ENCODE measurements at places on chromosomes 5 and 9.

GRCh38 chr5:67028371-67028770 is 168.2 kb downstream of the CD180 start:
- DNase-seq = no peak

GRCh38 chr9:104094534-104095015 is 466 bp downstream of the SMC2 start:
- DNase-seq = no peak

DNA sequence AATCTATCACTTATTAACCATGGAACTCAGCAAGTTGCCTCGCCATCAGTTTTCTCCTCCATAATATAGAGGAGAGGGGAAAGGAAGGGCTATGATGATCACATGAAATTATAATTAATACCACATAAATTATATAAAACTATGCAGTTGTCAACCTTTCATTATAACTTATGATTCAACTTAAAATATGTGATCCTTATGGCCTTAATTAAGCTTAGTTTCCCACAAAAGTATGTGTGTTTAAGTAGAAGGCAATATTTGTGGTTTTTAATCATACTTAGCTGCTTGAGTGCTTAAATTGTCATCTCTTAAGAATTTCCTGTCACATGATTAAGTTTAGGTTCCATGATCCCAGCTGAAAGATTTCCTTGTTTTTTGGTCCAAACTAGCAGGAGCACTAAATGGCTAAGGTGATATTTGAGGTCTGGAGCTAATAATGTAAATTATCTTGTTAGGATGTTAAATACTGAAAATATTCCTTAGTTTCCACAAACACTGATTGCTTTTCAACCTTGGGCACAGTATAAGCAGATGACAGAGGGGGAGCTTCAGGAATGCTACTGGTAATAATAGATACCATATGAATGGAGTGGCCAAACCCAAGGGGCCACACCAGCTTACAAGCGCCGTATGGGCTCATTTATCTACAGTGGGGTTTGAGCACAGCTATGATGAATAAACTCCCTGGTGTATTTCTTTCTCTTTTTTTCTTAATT is 26.4 kb upstream of the F2R start:
- no peak for DNase-seq

DNA sequence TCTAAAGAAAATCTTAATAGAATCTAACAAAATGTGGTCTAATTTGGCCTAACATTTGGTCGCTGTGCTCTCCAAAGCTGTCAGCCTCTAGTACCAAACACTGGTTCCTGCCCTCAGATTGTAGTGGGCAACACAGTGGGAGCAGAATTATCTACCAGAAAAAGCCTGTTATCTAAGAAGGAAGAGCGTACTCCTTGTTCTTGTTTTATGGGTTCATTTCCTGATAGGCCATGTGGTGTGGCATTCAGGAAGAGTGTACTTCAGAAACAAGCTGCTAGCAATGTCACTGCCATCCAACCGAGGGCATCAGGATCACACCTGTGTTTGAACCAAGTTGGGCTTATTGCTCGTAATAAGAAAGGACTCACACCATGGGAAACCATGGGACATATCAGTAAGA is 487.9 kb upstream of the DAP start:
- no peak for DNase-seq

GRCh38 chr9:72427801-72428200 is 62.8 kb upstream of the ZFAND5 start:
- no peak for DNase-seq

DNA sequence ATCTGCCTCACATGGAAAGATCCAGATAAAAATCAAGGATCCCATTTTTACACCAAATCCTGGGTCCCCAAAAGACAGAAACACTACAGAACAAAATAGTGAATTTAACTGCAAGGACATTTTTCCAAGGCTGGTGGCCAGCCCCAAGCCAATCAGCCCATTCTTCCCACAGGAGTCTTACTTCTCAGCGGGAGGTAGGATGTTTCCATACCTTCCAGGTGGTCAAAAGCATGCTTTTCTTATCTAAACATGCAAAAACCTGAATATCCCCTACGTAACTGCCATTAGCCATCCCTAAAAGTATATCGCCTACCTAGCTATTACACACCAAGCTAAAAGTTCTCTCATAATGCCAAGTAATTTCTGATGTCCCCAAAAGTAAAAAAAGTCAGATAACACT is 20.6 kb downstream of the TMEM161B start:
- DNase-seq = no peak

DNA sequence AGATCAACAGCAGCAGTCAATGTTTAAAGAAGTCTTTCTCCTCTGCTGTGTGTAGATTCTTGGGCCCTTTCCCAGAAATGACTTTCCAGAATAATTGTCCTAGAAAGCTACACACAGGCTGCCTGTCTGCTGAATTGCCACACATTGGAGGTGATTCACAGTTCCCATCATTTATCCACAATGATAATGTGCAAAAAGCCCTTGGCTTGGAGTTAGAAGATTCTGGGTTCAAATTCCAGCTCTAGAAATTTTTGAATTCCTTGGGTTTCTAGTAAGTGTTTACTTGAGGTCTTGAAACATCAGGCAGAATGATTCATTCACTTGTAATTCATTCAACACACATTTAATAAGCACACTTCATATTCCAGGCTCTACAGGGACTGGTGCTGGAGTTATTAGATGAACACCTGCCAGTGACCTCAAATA is 28.6 kb upstream of the EPB41L4B start:
- DNase-seq = no peak

GRCh38 chr9:17852108-17852507 is 273.2 kb downstream of the SH3GL2 start:
- DNase-seq = no peak

DNA sequence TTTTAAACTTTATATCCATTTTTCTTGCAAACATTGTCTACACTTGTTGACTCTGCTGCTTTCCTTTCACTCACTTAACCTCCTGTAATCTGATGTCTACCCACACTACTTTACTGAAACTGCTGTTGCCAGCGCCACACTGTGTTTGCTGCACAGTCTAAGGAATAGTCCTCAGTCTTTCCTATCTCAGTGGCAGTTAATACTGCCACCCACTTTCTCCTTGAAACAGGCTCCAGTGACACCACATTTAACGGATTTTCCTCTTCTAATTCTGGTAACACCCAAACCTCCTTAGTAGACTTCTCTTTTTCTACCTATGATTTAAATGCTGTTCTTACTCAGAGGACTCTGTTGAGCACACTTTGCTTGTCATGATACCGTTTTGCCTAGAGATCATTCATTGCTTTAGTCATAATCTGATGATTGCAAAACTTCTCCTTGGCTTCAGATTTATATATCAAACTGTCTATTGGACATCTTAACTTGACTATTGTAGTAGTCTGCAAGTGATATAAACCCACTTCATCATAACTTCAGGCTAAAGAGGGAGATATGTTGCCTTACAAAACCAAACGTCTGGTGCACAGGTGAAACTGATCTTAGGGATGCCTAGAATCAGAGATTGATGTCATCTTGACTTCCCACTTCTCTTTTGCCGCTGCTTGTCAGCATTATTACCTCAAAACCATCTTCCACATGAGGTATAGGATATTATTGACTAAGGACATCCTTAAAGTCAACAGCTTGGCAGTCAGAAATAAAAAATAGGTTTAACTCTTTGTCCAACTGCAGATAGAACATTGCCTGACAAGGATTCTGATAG is 94.1 kb downstream of the CDC42SE2 start:
- peak; percentile 30 for DNase-seq

DNA sequence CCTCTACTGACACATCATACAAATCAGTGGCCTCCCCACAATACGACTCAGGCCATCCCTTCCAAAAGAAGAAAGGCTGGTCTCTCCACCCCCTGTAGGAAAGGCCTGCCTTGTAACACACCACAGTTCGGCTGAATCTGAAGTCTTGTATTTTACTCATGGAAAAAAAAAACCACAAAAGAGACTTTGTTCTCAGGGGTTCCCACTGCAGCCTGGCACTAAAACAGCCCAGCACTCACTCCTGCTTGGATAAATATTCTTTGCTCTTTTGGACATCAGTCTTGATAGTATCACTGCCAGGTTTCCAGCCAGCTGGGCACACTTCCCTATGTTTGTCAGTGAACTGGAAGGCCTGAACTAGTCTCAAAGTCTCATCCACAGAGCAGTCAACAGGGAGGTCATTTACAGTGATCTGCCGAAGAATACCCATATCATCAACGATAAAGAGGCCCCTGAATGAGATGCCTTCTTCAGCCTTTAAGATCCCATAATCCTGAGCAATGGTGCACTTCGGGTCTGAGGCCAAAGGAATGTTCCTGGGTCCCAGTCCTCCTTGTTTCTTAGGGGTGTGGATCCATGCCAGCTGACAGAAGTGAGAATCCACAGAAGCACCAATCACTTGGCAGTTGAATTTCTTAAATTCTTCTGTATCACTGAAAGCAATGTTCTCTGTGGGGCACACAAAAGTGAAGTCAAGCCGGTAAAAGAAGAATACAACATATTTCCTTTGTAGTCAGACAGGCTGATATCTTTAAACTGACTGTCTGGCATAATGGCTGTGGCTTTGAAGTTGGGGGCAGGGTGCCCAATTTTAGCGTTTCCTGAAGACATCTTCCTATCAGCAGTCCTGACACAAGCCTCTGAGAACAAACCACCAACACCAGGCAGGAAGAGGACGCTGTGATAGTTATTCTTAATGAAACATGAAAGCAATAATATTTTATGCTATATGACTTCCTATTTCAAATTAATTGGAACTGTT is 198.1 kb downstream of the LURAP1L start:
- DNase-seq = no peak

DNA sequence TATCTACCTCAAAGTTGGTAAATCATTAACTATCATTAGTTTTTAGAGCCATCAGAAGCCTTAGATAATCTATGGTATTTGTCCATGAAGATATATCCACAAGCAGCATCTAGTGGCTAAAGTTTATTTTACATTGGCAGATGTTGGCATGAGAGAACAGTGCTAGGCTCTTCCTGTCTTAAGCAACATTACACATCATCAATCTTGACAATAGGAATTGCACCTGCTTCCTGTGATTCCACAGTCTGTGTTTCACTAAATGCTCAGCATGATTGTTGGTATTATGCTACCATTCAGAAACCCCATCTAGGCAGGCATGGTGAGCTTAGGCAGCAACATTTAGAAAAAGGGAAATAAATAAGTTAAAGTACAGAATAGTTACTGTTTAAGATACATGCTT is 246.6 kb downstream of the SLCO4C1 start:
- DNase-seq = no peak

GRCh38 chr9:127779136-127779981 is 893 bp upstream of the SH2D3C start:
- peak; percentile 58 for DNase-seq

GRCh38 chr5:75142566-75143136 is 90.3 kb upstream of the GCNT4 start:
- DNase-seq = no peak

- DNase-seq = no peak
Measured at GRCh38 chr5:78626009-78626571, 22.5 kb downstream of the LHFPL2 start.

DNA sequence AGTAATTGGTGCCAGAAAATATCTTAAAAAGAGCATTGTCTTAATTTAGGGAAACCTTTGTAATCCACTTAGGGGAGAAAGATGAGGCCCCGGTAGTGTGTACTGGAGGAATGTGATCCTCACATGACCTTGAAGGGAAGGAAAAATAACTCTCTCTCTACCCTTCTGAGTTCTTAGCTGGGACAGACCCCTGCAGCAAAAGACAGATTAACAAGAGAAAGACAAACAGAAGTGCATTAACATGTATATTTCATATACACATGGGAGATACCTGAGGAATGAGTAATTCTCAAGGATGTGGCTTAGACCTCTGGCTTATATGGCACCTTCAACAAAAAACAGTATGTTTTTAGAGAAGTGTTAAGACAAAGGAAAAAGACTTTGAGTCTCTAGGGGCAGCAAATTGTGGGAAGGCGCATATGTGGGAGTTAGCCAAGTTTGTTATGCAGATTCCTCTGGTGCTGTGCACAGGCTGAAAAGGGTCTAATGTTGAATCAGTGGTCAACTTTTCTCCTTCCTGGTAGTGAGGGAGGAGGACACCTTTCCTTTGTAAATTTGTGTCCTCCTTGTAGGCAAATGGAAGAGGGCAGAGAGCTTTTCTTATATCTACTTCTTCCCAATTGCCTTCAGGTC is 138.8 kb downstream of the LRRC70 start:
- DNase-seq = no peak

DNA sequence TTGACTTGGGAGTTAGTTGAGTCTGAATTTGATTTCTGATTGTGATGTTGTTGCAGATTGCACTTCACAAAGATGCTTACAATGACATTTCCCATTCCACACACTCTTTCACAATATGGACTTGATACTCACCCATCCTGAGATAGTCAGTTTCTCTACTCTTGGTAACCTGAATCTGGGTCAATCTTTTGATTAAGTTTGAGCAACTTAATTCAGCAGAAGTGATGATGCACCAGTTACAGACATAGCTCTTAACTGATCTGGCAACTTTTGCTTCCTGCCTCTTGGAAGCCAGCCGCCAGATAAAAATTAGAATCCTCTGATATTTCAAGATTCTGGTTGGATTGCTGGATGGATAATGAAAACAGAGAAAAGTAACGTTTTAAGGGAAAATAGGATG is 79.7 kb upstream of the OSMR start:
- DNase-seq = no peak

DNA sequence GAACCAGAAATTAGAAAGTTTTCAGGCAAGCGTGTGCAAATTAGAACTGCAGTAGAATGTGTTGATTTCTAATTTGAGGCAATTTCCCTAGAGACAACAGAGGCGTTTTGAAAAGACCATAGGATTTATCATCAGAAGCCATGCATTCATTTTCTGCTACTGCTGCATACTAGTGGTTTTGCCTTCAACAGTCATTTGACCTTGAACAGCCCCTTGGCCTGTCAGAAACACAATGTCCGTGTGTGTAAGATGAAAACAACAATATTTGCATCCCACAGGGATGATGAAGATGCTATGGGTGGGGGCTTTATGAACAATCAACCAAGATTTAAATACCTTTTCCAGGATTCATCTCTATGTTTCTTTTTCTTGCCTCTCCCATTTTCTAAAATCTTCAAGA is 73.7 kb downstream of the PDE4D start:
- no peak for DNase-seq

- DNase-seq = no peak
Measured at GRCh38 chr9:76296561-76297310, 97.5 kb downstream of the RFK start.

DNA sequence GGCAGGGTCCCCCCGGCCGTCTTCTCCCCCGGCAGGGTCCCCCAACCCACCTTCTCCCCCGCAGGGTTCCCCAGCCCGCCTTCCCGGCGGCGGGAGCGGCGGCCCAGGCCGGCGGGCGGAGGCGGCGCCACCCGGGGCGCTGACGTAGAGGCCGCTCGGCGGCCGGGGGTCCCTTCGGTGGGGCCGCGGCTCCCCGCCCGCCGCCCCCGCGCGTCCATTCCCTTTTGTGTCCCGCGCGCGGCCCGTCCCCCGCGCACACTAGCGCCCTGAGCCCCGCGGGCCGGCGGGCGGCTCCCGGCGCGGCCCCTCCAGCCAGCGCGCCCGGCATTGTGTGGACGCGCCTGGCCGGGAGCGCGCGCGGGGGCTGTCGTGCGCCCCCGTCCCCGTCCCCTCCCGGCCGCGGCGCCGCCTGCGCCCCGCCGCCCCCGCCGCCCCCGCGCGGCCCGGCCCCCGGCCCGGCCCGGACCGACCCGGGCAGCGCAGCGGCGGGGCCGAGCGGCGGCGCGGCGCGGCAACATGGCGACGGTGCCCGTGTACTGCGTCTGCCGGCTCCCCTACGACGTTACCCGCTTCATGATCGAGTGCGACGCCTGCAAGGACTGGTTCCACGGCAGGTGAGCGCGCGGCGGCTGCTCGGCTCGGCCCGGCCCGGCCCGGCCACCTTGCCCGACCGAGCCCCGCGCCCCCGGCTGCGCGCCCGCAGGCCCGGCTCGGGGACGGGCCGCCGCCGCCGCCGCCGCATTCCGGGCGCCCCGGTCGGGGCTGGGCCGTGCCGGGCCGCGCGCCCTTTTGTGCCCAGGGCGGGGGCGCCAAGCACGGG is at the start of gene PHF2:
Gene PHF2 (plus strand): TSS at position 327 of the 820 bp plus-strand sequence. CDS start 190 bp downstream, at position 517.
- DNase-seq = peak; percentile 6
